ENCODE measurements at places on chromosomes 12 and 14.

- no peak for DNase-seq
Observed at GRCh38 chr14:72666610-72667009, 227.3 kb downstream of the DPF3 start.

DNA sequence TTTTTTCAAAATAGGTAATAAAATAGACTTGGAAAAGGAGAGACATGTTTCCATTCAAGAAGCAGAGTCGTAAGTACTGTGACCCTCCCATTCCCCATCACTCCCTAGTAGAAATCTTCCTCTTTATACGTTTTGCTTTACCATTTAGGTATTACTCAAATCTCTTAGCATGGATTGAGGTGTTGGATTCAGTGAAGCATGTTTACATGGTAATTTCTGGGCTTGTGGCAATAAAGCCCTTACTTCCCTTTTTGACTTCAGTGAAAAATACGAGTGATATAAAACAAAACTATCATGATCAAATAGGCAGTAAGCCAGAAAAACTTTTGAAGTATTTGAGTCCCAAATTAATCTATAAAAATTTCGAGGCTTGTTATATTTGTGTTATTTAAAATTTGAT is 27.4 kb downstream of the RAB21 start:
- no peak for DNase-seq

- no peak for DNase-seq
Observed at GRCh38 chr14:91332171-91332985, 85.2 kb downstream of the CCDC88C start.

GRCh38 chr12:4807813-4808212 is 87.6 kb downstream of the GALNT8 start:
- DNase-seq, result no peak

DNA sequence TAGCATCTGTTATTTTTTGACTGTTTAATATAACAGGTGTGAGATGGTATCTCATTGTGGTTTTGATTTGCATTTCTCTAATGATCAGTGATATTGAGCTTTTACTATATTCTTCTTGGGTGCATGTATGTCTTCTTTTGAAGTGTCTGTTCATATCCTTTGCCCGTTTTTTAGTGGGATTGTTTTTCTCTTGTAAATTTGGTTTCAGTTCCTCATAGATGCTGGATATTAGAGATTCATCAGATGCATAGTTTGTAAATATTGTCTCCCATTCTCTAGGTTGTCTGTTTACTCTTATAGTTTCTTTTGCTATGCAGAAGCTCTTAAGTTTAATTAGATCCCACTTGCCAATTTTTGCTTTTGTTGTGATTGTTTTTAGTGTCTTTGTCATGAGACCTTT is 48.9 kb upstream of the NEDD1 start:
- DNase-seq, result no peak

GRCh38 chr12:68481181-68481941 is 129.3 kb upstream of the RAP1B start:
- DNase-seq, result no peak

GRCh38 chr14:97149775-97150174 is 352.6 kb downstream of the VRK1 start:
- DNase-seq, result no peak

GRCh38 chr12:71400481-71400880 is 39.1 kb upstream of the LGR5 start:
- no peak for DNase-seq

GRCh38 chr14:82354126-82354525 is 820.5 kb upstream of the SEL1L start:
- no peak for DNase-seq

- no peak for DNase-seq
Observed at GRCh38 chr12:102763061-102763460, 154.0 kb downstream of the PAH start.

DNA sequence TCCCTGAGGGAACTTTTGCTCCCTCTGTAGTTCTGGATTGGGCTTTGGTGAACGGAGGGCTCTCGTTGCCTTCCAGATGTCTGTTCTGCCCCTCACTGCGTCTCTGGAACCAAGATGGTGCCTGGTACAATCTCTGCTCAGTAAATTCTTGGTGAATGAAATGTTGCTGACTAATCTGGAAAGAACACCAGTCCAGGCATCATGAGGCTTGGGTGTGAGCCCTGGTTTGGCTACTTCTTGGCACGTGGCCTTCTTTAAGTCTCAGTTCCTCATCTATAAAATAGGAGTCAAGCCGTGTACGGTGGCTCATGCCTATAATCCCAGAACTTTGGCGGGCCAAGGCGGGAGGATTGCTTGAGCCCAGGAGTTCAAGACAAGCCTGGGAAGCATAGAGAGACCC is 4.3 kb downstream of the HHIPL1 start:
- no peak for DNase-seq

DNA sequence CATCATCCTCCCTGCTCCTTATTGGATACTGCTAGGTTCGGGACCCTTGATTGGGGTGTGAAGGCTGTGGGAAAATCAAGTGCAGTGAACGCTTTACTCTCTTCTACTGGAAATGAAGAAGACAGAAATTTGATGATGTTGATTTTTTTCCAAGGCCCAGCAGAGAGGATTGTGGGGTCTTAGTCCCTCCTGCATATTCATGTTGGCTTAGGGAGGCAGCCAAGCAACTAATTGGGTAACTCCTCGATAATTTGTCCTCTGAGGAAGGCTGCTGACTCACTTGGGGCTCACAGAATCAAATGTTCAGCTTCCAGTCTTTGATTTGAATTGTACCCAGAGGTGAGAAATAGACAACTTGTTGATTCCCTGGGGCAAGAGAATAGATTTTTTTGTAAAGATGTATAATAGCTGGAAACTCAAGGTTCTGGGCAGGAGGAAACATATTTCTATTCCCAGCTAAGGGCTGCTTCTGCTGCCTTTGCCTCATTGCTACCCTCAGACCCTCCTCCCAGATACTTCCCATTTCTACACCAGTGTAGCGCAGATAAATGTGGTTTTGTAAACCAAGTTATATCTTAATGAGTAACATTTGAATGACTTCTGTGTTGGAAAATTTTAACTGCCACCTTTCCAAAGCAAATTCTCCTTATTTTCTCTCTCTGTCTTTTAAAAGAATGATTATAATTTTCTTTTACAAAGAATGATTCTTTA is 21.7 kb downstream of the NEUROD4 start:
- no peak for DNase-seq

Data from urinary bladder (tissue), 4 donors.